ENCODE measurements at places on chromosomes 16 and 17.

GRCh38 chr16:50960517-50961202 lies 190.4 kb downstream of the SALL1 start:
- no peak for DNase-seq

GRCh38 chr16:79509211-79509631 lies 91.3 kb downstream of the MAF start:
- no peak for DNase-seq

GRCh38 chr16:24497440-24497839 lies 41.9 kb upstream of the RBBP6 start:
- no peak for DNase-seq

DNA sequence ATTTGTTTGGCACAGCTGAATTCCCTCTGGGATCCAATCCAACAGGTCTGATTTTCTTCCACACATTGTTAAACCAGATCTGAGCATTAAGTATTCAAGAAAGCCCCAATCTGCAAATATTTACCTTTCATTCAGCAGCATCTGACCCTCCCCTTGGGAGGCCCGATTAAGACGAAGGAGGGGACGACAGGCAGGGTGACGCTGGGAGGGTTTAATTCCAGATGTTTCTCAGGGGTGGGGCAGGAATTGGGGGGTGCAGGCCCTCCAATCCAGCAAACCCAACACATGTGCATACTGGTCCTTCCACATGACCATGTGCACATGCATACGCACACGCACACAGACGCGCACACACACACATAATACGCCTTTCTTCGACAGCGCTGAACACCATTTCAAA lies 240.5 kb downstream of the GSG1L start:
- no peak for DNase-seq

DNA sequence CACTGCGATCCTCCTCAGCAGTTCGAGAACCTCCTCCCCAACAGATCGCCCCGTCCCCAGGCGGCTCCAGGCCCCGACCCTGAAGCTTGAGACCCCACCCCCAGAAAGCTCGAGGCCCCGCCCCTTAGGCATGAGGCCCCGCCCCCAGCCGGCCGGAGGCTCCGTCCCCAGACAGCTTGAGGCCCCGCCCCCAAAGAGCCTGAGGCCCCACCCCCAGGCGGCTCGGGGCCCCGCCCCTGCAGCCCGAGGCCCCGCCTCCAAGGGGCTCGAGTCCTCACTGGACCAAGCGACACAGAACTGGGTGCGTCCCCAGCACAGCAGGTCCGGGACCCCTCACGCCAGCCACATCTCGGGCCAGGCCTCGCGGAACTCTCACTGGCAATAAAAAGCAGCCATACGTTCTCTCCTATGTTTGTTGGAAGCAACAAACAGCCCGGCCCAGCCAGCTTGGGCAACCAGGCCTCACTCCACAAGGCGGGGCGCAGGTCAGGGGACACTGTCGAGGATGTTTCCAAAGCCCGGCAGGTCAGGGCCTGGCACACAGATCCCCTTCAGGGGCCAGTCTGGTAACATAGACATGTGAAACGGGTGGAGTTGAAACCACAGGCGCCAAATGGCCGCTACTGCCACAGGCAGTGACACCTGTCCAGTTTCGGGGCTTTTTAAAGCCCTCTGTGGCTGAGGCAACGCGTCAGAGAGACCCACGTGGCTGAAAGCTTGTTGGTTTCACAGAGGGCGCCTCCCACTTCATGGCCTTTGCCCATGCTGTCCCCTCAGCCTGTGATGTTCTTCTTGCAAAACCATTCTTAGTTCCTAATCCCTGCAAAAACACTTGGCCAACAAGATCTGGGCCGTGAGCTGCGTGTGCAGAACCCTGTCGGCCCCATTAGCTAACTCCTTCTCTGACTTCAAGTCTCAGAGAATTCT lies 224.2 kb downstream of the PARN start:
- peak; percentile 95 for DNase-seq

DNA sequence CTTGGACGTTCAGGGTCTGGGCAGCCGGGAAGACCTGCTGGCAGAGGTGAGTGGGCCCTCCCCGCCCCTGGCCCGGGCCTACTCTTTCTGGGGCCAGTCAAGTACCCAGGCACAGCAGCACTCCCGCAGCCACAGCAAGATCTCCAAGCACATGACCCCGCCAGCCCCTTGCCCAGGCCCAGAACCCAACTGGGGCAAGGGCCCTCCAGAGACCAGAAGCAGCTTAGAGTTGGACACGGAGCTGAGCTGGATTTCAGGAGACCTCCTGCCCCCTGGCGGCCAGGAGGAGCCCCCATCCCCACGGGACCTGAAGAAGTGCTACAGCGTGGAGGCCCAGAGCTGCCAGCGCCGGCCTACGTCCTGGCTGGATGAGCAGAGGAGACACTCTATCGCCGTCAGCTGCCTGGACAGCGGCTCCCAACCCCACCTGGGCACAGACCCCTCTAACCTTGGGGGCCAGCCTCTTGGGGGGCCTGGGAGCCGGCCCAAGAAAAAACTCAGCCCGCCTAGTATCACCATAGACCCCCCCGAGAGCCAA lies 8.6 kb upstream of the ABCC3 start:
- DNase-seq: peak; percentile 59

- no peak for DNase-seq
Measured at GRCh38 chr16:57611181-57611580, 17.2 kb upstream of the ADGRG1 start.

DNA sequence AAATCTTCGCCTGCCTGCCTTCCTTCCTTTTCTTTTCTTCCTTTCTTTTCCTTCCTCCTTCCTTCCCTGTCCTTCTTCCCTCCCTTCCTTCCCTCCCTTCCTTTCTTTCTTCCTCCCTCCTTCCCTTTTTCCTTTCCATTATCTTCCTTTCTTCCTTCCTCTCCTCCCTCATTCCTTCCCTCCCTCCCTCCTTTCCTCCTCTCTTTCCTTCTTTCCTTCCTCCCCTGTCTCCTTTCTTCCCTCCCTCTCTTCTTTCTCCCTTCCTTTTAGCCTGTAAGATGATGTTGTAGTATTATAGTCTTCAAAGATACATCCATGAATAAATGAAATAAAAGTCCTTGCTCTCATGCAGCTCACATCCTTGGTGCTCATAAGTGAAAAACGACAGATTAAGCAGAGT lies 539.3 kb downstream of the RBFOX1 start:
- DNase-seq: no peak

GRCh38 chr17:53100126-53100525 lies 722.6 kb upstream of the KIF2B start:
- DNase-seq: no peak

- DNase-seq: no peak
Measured at GRCh38 chr16:24002619-24003018, 166.8 kb downstream of the PRKCB start.

DNA sequence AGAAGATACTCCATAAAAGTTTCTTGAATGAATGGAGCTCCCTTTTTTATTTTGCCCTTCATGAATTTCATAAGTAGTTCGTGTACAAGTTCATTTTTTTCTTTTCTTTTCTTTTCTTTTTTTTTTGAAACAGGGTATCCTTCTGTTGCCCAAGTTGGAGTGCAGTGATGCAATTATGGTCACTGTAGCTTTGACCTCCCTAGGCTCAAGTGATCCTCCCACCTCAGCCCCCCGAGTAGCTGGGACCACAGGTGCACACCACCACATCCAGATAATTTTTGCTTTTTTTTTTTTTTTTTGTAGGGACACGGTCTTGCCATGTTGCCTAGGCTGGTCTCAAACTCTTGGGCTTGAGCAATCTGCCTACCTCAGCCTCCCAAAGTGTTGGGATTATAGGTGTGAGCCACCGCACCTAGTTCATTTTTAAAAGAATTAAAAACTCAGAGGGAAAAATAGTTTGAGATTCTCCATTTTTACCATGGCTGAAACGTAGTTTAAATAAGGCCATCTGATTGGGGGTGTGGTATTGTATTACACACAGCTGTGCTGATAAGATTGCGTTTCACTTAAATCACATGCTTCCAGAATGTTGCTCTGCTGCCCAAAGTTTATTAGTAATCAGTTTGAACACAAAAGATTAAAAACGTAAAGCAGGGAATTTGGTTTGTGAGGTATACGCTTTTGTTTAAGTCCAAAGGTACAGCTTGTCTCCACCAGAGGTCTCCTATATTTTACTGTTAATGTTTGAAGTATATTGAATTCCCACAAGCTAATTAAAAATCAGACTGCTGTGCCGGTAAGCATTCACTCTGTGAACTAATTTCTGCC lies 154.1 kb downstream of the SOCS1 start:
- DNase-seq: no peak

- peak; percentile 78 for DNase-seq
Measured at GRCh38 chr17:7237761-7238419, 1.4 kb downstream of the PHF23 start.

DNA sequence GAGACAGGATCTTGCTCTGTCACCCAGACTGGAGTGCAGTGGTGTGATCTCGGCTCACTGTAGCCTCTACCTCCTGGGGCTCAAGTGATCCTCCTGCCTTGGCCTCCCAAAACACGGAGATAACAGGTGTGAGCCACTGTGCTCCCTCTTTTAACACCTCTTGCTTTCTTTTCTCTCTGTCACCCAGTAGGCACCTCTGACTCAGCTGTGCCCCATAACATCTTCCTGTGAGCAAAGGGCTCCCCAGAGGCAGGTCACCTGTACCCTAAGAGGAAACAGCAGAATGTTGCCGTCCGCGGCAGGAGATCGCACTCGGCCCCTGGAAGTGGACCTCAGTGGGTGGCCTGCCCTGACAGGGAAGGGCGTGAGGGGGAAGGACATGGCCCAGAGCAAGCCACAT lies 918 bp upstream of the NLRC3 start:
- DNase-seq: no peak

DNA sequence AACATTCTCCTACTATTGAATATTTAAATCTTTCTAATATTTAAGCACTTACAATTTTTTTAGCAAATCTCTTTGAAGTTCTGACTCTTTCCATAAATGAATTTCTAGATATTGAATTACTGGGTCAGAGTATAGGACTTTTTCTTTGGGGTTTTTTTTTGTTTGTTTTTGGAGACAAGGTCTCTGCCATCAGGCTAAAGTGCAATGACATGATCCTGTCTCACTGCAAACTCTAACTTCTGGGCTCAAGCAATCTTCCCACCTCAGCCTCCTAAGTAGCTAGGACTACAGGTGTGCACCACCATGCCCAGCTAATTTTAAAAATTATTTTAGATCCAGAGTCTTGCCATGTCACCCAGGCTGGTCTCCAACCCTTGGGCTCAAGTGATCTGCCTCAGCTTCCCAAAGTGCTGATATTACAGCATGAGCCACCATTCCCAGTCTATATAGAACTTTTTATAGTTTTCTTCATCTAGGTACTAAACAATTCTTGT lies 24.9 kb downstream of the PIGL start:
- no peak for DNase-seq

- DNase-seq: no peak
Measured at GRCh38 chr17:80940171-80941123, 51.2 kb upstream of the CHMP6 start.

- no peak for DNase-seq
Measured at GRCh38 chr17:69059458-69060175, 1.1 kb downstream of the ABCA9 start.

- no peak for DNase-seq
Measured at GRCh38 chr17:80025140-80025539, 10.5 kb downstream of the TBC1D16 start.

DNA sequence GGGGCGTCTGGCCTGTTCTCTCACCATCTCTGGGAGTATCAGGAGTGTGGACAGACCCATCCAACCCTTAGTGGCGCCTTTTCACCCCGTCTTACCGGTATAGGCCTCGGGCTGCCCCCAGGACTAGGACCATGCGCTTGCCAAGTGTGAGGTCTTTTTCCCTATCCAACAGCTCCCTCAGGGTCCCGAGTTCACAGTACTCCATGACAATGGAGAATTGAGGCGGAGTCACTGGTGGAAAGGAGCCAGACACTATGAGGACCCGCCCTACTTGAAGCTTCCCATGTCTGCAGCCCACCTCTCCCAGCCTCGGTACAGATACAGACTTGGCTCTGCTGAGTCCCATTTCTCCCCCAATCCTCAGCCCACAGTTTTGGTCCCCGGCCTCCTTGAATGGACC lies 15.9 kb upstream of the RFWD3 start:
- no peak for DNase-seq

DNA sequence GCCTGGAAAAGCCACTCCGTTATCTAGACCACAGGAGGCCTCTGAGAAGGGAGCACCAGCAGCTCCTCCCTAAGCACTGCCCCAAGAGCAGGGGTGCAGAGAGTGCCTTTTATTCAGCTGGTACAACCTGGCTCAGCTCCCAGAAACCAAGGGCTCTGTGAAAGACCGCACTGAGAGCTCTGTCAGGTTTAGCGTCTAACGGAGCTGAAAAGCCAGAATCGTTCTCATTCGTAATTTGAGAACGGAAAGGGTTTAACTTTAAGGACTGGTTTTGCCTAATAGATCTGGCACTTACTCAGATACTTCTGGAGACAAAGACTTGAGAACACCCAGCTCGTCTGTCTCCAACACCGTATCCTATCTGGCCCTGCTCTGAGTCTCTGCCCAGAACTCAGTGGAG lies 13.5 kb downstream of the MPG start:
- no peak for DNase-seq

DNA sequence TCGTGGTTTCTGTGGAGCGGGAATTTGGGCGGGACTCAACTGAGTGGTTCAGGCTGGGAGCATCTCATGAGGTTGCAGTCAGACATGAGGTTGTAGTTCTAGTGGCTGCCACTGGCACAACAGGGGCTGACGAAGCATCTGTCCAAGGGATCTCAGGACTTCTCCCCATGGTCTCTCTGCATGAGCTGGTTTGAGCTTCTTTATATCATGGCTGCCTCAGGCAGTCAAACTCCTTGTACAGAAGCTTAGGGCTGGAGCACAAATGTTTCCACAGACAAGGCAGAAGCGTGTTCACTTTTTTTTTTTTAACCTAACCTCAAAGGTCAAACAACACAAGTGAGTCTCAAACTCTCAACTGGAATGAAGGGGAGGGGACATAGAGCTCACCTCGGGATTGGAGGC lies 243.3 kb downstream of the MSI2 start:
- no peak for DNase-seq

GRCh38 chr16:13781575-13782338 lies 138.2 kb upstream of the ERCC4 start:
- DNase-seq: no peak

GRCh38 chr16:81513204-81514040 lies 68.8 kb downstream of the CMIP start:
- no peak for DNase-seq

- DNase-seq: no peak
Measured at GRCh38 chr16:53453928-53454327, 19.7 kb downstream of the RBL2 start.

DNA sequence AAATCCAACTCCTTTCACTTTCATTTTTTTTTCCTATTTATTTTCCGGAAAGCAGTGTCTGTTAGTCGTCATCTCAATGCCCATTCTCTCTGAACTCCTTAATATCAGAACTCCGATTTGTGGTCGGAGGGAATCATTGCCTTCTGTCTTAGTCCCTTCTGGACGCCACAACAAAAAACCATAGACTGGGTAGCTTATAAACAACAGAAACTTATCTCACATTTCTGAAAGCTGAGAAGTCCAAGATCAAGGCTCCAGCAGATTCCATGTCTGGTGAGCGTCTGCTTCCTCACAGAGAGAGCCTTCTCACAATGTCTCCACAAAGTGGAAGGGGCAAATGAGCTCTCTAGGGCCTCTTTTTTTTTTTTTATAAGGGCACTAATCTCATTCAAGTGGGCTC lies 296.6 kb upstream of the CDH11 start:
- no peak for DNase-seq

- DNase-seq: peak; percentile 69
Measured at GRCh38 chr16:49575346-49576172, 202.0 kb downstream of the C16orf78 start.

- DNase-seq: no peak
Measured at GRCh38 chr17:82238472-82239201, 9.8 kb downstream of the SLC16A3 start.

- no peak for DNase-seq
Measured at GRCh38 chr17:8310601-8311123, 621 bp downstream of the ARHGEF15 start.

- peak; percentile 66 for DNase-seq
Measured at GRCh38 chr17:76909971-76910760, 42.0 kb downstream of the MGAT5B start.

Measured in MM.1S (cell line).